ENCODE measurements at places on chromosomes 13 and 19.

DNA sequence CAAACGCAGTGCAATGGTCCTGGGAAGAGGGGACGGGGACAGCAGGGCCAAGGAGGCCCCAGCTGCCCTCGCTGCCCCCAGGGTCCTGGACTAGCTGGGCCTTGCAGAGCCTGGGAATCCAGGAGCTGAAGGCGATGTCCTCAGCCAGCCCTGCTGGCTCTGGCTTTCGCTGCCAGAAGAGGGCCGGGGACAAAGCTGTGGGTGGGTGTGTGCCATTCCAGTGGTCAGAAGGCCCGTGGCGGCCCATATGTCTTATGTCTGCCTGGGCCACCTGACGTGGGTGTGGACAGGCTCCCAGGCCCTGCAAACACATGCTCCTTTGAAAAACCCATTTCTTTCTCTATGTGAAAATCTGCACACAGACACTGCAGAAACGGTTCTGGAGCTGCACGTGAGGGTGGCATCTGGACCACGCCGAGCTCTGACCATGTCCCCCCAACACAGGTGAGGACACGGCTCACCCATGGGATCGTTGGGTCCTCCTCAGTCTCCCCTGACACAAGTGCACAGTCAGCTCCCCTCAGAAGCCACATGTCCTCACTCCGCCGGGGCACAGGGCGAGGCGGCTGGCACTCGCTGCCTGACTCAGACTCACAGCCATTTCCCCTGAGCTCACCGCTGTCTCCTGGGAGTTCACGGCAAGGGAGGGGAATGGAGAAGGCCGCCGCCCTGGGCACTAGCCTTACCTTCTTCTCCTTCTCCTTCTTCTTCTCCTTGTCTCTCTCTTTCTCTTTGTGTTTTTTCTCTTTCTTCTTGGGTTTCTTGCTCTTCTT, 16.9 kb downstream of the IZUMO4 start:
- DNase-seq = no peak
- H3K4me3 ChIP-seq = no peak overlapping the region
- H3K4me1 ChIP-seq = no peaks in the 10 kb centered on the region
- H3K27ac ChIP-seq = no peak overlapping the region
- H3K27me3 ChIP-seq = no peaks in the 10 kb centered on the region
- peaks cover 36% of the 10 kb centered on the region for H3K36me3 ChIP-seq

GRCh38 chr13:73273745-73274144, 214.9 kb downstream of the KLF5 start:
- no peak for DNase-seq
- H3K27ac ChIP-seq = peak overlapping the region; percentile 89
- H3K4me1 ChIP-seq = peaks cover 25% of the 10 kb centered on the region
- H3K36me3 ChIP-seq = peaks cover 4% of the 10 kb centered on the region
- no peaks in the 10 kb centered on the region for H3K27me3 ChIP-seq

DNA sequence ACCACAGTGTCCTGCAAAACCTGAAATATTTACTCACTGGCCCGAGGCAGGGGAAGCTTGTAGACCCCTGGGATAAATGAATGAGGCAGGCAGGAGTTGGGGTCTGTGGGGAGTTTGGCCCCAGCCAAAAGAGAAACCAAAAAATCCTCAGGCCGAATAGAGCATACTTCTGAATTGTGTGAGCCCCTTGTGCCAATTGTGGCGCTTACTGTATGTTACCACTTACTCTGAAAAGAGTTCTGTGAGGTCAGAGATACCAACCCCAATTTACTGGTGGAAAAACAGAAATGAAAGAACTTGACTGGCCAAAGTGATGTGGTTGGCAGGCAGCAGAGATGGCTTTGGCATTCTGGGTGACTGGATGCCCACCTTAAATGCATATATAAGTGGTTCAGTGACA, 6.9 kb downstream of the CARM1 start:
- no peak overlapping the region for H3K4me3 ChIP-seq
- no peaks in the 10 kb centered on the region for H3K27me3 ChIP-seq
- no peaks in the 10 kb centered on the region for H3K36me3 ChIP-seq
- H3K27ac ChIP-seq = peak overlapping the region; percentile 51

DNA sequence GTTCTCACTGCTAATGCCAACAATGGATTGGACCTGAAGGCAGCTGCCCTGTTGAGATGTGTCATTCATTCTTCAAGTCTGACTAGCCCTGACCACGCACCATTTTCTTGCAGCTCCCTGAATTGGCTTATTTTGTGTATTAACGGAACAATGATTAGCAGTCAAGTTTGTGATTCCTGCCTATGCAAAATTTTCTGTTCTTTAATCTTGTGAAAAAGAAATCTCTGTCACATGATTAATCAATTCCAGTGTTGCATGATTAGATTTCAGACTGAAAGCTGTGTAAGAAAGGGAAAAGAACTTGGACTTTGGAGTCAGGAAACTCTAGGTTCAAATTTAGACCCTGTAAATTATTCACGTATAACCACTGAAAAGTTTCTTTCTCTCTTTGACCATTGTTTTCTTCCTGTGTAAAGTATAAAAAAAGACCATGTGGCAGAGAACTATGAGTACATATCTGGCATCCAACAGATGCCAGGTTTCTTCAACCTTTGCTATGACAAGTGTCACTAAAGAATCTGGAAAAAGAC, 64.5 kb upstream of the SLC10A2 start:
- no peaks in the 10 kb centered on the region for H3K36me3 ChIP-seq
- no peak overlapping the region for H3K4me3 ChIP-seq
- no peak for DNase-seq
- H3K27ac ChIP-seq = no peak overlapping the region
- peaks cover 21% of the 10 kb centered on the region for H3K27me3 ChIP-seq
- H3K4me1 ChIP-seq = peaks cover 4% of the 10 kb centered on the region

- H3K4me3 ChIP-seq = no peak overlapping the region
- no peak overlapping the region for H3K27ac ChIP-seq
- no peaks in the 10 kb centered on the region for H3K4me1 ChIP-seq
- no peak for DNase-seq
Observed at GRCh38 chr19:11304936-11305335, 9.0 kb downstream of the TSPAN16 start.

DNA sequence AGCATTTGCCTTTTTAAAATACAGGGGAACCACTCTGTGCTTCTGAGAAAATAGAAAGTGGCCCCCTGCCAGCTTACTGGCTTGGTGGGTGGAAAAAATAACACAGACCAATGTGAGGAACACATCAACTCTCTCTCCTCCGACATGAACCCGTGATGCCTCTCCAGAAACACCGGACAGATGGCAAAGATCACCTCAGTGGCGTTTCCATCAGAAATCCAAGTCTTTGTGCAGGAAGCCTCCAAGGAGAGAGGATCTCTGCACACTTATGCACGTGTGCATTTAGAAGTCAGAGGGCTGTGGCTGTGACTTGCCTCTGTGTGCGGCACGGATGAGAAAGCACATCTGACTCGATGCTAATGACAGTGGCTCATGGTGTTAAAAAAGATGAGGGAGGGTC, 112.3 kb upstream of the KLF12 start:
- no peaks in the 10 kb centered on the region for H3K27me3 ChIP-seq
- H3K27ac ChIP-seq = no peak overlapping the region
- DNase-seq = no peak
- H3K36me3 ChIP-seq = peaks cover 7% of the 10 kb centered on the region

Data from mesothelial cell of epicardium (in vitro differentiated cells).